ENCODE measurements at places on chromosomes 1 and 21.

- DNase-seq, result no peak
These were observed 27.0 kb downstream of the PKNOX1 start for GRCh38 chr21:43001316-43001715.

DNA sequence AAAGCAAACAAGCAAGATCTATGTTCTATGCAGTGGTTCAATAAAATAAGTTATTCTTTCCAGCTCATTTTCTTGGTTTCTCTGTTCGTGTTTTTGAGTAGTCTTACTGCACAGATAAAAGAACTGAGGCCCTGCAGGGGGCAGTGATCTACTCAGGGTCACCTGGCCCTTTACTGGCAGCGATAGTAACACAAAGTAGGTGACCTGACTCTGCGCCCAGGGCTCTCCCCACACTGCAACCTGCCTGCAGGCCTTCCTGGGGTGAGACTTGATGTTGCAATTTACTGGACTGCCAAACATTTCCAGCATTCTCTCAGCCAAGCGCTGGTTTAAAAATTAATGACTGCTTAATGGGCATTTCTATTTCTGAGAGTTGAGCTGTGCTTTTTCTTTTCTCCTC is 110.3 kb downstream of the HUNK start:
- DNase-seq, result no peak

DNA sequence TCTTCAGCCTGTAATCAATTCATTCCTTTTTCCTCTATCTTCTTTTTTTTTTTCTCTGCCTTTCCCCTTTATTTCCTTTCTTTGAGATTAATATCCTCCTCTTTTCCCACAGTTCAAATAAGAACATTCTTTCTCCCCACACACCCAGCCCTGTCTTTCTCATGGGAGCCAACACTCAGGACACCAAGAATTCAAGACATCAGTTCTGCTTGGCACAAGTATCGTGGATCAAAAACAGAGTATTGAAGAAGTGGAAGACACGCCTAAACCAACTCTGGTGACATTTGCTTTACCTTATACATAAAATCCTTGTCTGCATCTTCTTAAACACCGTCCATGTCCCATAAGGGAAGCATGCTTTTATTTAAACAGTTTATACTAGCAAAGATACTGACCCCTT is 2.9 kb downstream of the CD1E start:
- no peak for DNase-seq

GRCh38 chr21:21084179-21084578 is 86.0 kb downstream of the NCAM2 start:
- DNase-seq, result no peak

- no peak for DNase-seq
These were observed 46.5 kb downstream of the NCF2 start for GRCh38 chr1:183543619-183544204.

DNA sequence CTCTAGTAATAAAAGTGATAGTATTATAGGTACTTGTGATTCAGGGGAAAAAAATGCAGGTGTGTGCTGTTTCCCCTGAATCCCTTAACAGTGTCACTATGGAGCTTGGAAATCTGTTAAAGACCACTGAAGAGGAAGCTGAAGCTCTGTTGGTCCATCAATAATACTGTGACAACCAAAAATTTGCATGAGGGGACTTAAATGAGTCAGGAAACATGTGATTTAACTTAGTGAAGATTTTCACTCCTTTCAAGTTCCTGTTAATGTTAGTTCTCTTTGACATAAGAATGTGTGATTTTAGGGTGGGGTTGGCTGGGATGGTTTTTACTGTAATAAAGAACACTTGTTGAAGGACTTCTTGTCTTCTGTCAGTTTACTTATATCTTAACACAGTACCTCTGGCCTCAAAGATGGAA is 32.0 kb downstream of the VANGL2 start:
- no peak for DNase-seq

DNA sequence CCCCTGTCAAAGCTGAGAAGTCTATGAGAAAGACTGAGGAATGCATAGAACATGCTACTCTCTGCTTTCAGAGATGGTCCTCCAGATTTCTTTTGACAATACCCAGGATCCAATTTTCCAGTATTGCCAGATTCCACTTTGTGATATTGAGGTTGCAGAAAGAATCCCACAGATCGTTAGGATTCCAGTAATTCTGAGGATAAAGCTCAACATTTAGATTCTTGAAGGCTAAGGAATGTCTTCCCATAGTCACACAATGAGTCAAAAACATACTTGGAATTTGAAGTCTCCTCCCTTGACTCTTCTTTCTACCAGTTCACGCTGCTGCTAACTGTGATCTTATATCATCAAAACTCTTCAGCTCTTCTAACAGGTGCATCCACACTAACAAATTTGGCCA is 57.1 kb downstream of the TNFSF18 start:
- DNase-seq, result no peak

DNA sequence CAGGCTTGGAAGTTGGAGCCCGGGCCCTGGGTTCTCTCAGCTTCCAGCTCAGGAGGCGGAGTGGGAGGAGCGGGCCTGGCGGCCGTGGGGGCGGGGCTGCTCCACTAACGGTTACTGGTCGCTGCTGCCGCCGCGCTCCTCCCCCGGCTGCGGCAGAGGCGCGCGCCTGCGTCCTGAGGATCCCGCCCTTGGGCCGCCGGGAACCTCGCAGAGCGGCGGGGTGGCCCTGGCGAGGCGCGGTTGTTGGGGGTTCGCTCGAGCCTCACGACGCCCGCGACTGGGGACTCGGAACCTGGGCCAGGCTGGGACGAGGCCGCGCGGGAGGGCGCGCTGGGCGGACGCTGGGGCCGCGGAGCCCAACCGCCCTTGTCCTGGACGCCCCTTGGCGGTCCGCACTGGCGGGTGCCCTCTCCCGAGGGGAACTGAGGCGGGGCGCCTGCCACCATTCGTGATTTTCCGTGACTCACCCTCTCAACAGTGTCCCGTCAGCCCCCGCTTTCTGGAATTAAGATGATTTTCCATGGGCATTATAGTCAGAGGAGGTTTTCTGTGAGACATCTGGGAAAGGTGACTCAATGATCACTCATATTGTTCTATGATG is 34.1 kb downstream of the OR2G3 start:
- no peak for DNase-seq

DNA sequence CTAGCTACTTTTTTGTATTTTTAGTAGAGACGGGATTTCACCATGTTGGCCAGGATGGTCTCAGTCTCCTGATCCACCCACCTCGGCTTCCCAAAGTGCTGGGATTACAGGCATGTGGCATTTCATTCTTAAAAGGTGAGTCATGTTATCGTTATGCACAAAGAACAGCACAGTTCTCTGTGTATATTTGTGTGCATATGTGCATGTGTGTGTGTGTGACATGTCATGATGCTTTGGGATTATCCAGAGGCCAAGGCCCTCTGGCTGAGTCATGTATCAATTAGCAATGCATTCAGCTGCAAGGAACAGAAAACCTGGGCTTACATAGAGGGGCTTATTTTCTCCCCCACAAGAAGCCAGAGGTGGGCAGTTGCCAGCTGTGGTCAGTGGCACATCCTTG is 301.7 kb upstream of the KAZN start:
- no peak for DNase-seq

- DNase-seq, result no peak
These were observed 15.0 kb downstream of the KCNQ4 start for GRCh38 chr1:40798366-40799281.

DNA sequence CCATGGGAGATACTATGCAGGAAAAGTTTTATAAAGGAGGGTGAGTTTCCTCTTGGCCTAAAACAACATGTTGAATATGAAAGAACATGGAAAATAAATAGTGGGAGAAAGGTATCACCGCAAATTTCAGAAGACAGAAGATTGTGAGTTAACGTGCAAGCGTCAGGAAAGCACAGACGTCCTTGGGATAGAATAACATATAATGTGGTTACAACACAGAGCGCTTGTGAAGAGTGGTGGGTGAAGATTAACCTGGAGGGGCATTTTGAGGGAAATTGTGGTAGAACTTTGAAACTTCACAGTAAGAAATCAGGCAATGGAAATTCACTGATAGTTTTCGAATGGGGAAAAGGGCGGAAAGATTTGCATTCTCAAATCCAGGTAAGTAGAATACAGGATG is 47.3 kb downstream of the NEGR1 start:
- no peak for DNase-seq

DNA sequence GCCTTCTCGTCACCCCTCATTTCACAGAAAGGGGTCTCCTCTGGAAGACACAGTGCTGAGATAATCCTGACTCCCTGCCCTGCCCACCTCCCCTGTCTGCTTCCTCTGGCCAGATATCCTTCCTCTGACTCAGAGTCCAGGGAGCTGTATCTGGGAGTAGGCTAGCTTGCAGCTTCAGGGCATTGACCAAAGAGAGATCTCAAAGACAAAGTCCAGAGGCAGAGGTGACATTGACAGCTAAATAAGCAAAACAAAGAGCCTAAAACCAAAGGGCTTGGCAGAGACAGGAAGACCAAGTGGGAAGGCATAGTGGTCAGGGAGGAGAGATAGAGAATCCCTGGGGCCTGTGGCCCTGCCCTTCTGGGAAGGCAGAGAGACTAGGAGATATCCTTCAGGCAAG is 64.9 kb downstream of the TNR start:
- no peak for DNase-seq

DNA sequence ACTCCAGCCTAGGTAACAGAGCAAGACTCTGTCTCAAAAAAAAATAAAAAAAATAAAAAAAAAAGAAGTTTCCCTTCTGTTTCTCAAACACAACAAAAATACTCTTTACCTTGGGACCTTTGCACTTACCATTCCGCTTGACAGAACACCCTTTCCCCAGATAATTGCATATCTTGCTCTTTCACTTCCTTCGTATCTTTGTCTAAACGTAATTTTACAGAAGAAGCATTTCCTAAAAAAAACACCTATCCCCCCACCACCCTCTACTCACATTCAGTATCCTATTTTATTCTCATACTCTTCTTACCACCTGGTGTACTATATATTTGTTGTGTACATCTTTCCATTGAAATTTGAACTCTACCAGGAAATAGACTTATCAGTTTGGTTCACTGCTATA is 32.7 kb downstream of the ASH1L start:
- no peak for DNase-seq

DNA sequence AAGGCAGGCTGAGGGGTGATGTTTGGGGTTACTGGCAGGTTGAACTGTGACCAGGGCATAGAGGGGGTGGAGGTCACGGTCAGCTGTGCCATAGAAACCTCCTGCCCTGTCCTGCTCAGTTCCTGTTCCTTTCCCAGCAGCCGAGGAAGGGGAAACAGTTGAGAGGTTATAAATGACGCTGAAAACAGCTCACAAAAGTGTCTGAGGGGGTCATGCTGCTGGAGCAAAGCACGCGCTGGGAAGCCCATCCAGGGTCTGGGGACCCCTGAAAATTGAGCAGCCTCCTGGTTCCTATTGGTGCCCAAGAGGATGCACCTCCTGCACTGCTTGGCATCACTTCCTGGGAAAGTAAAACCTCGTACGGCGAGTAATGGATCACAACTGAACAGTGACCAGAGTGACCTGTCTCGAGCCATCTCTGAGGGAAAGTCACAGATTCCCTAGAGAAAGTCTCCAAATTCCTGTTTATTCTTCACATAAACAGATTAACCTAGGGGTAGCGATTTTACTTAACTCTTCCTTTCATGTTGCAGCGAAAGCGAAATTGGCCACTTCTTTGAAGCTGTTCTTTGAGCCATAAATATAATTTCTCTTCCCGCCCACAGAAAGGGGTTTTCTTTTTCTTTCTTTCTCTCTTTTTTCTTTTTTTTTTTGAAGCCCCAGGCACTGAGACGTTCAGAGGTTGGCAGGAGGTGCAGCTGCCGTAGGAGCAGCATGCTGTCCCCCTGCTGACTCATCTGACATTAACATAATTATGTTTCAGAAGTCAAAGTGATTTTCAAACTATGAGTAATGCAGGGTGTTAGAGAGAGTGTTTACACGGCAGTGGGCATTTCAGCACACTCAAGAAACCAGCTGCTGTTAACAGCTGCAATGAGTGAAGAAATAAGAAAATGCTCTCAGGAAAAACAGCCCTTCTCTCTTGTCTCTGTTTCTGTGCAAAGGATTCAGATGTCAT is 41.8 kb upstream of the ATF3 start:
- DNase-seq, result peak; percentile 39

- no peak for DNase-seq
These were observed 49.8 kb downstream of the NFIA start for GRCh38 chr1:61132176-61132638.

DNA sequence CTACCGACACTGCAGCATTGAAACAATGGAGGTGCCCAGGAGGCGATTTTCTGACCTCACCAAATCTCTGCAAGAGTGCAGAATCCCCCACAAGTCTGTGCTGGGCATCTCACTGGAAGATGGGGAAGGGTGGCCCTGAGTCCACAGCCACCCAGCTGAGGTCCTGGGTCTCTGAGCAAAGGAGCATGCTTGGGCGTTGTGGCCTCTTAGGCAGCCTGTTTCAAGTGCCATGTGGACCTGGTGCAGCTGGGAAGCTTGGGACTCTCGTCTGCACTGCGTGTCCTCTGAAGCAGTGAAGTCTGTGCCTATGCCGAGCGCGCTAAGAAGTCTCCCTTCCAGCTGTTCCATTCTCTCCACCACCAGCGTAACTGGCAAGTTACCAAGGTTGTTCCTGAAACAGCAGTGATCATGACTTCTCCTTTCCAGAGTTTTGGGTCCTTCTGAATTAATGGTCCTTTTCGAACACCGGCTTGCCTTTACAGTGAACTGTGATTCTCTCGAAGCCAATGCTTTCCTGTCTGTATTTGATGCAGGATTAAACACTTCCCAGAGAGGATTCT is 5.0 kb upstream of the PLA2G2C start:
- no peak for DNase-seq

- DNase-seq, result no peak
These were observed 308.6 kb downstream of the MATN1 start for GRCh38 chr1:30414851-30415165.

Measured in NCI-H187 treated with DMSO at 0.1 percent for 48 hours (cell line).